ENCODE measurements at places on chromosomes 3 and 15.

GRCh38 chr3:87186608-87187159 lies 40.4 kb upstream of the CHMP2B start:
- DNase-seq: no peak

GRCh38 chr3:50157827-50158529 lies 2.9 kb downstream of the SEMA3F start:
- no peak for DNase-seq

- DNase-seq: no peak
Observed at GRCh38 chr3:101084404-101084803, 91.2 kb upstream of the ABI3BP start.

- no peak for DNase-seq
Observed at GRCh38 chr3:187810021-187810446, 64.8 kb upstream of the BCL6 start.

GRCh38 chr3:41697702-41698101 lies 264.2 kb downstream of the ULK4 start:
- DNase-seq: no peak

DNA sequence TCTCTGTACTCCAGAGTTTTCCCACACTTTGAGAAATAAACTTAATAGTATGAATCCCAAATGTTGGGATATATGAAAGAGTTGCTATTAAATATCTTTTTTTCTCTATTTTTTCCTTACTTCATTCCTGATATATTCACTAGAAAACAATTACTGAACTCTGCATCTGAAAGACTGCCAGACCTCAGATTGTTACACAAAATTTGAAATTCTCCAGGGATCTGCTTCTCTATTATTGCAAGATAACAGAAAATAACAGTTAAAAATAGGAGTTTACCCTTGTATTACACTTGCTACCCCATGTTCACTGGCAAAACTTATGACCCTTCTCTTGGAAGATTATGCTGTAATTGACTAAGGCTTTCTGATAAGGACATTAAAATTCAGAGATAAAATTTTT lies 11.7 kb upstream of the P3H2 start:
- no peak for DNase-seq

DNA sequence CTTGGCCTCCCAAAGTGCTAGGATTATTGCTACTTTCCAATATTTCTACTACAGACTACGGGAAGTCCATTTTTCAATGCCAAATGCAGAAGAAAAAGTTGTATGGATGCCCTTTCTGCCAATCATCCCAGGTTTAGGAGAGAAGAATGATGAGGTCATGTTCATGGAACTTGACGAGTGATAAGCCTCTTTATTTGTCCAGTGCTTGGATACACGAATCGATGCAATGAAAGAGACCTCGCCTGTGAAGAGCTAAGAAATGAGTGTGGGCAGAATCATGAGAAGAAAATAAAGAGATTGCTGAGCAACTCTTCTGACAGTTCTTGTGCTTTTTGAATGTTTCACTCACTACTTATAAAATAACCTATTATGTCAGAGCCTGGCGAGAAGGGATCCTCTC lies 996 bp upstream of the SLC28A1 start:
- DNase-seq: no peak

GRCh38 chr3:193665370-193665989 lies 72.5 kb downstream of the OPA1 start:
- peak; percentile 47 for DNase-seq

DNA sequence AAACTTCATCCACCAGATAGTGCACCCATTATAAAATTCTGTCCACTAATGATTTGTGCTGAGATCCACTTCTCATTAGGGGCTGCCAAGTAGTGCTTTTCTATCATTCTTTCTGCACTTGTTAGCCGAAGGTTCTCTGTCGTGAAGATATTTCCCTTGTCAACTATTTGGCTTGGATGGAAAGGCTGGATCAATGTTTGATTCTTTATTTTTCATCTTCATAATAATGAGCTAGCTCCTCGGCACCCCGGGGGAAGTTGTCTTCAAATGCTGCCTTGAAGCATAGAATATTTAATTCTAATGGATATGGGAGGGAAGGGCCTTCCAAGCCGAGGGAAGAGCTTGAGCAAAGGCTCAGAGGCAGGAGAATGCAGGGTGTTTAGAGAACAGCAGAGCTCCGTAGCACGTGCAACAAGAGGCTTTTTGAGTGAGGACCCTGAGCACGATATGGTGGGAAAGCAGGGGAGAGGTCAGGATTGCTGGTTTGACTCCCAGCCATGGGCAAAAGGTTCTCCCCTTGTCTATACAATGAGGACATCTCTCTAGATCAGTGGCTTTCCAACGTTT lies 16.3 kb upstream of the MUC20 start:
- no peak for DNase-seq

DNA sequence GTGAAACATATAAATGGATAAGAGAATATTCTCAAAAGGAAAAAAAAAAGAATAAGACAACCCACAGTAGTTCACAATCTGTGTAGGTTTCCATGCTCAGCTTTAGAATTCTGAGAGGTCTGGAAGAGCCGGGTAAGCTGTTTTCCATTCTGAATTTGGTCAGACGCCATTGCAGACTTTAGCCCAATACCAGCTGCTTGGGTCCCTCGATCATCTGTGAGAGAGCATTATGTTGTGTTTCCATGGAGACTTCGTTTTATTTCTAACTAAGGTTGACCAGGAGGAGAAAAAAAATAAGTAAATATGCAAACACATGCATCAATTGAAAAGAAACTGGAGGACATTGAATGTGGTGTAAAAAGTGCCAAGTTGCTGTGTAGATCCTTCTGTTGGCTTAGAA lies 25.5 kb downstream of the KCNAB1 start:
- no peak for DNase-seq

DNA sequence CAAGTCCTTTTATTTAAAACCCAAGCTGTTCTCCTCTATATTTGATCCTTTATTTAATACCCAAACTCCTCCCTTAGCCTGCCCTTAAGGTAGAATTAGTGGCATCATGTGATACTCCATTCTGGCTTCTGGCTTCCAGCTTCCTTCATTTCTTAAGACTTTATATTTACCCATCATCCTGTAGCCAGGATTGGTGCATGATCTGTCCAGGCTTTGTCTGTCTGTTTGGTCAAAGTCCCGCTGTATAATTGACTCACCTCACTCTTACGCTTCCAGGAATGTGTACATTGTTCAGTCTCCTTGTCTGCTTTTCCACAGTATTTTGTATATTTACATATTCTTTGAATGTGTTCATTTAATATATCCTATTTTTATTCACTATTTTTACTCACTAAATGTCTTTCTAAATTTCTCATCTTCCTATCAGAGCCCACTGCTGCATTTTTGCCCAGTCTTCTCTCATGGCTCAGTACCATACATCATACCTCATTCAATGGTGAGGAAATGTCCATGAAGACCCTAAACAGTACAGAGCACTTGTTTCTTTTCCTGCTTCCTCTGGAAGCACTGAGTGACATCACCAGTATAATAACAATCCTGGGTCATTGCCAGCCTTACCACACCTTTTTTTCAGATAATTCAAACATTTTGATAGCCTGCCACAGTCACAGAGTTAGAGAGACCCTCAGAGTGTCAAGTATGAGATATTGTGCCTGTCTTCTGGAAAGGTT lies 31.5 kb downstream of the TMEM108 start:
- no peak for DNase-seq

- DNase-seq: no peak
Observed at GRCh38 chr3:55164876-55165275, 237.0 kb upstream of the LRTM1 start.

GRCh38 chr15:38874464-38874863 lies 309.9 kb upstream of the RASGRP1 start:
- no peak for DNase-seq

- no peak for DNase-seq
Observed at GRCh38 chr3:123853686-123854372, 30.3 kb downstream of the MYLK start.

DNA sequence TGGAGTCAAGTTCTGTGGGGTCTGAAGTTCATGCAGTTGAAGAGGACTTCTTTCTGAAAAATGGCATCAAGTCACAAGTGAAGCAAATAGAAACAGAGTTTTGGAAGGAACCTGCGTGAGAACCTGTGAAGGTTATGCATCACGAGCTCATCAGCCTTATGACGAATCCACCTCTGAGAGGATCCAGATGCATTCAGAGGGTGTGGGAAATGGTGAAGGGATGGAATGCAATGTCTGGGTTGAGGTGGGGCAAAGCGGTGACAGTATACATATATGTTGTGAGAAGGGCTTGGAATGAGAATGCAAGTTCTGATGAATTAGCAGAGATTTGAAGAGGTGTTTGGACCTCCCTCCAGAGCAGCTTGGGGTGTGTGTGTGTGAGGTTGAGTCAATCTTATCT lies 382.1 kb upstream of the TBL1XR1 start:
- no peak for DNase-seq

GRCh38 chr15:38024293-38025091 lies 90.1 kb downstream of the TMCO5A start:
- no peak for DNase-seq

GRCh38 chr3:78494851-78495250 lies 1272.9 kb downstream of the ROBO1 start:
- no peak for DNase-seq

- no peak for DNase-seq
Observed at GRCh38 chr3:54900838-54901591, 26.8 kb downstream of the LRTM1 start.

DNA sequence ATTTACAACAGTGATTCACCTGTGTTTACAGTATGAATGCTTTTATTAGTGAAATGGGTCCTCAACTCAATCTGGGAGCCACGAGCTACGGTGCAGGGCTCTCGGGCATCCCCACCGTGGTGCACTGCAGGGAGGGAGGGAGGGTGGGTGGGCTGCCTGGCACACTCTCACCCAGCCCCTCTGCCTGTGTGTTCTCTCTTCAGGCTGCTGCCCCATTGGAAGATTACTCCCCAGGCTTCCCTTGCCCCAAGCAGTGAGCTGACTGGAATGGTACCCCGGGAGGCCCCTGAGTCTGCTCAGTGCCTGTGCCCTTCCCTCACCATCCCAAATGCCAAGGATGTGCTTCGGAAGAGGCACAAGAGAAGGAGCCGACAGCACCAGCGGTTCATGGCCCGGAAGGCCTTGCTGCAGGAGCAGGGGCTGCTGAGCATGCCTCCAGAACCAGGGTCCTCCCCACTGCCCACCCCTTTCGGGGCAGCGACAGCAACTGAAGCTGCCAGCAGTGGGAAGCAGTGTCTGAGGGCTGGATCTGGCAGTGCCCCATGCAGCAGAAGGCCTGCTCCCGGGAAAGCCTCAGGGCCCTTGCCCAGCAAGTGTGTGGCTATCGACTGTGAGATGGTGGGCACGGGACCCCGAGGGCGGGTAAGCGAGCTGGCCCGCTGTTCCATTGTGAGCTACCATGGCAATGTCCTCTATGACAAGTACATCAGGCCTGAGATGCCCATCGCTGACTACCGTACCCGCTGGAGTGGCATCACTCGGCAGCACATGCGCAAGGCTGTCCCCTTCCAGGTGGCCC lies 5.0 kb downstream of the AEN start:
- DNase-seq: no peak

DNA sequence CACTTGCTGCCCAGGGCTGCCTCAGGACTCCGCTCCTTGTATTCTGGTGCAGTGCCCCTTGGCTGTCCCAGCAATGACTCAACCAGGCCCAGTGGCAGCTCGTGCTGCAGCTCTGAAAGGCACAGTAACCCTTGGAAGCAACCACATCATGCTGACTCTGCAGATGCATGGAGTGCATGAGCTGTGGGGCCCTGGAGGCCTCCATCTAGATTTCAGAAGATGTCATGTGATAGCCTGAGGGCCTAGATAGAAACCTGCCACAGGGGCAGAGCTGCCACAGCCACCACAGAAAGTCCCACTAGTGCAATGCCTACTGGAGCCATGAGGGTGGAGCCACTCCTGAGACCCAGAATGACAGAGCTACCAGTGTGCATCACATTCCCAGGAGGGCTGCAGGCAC lies 117.1 kb upstream of the SMAD3 start:
- DNase-seq: peak; percentile 19

DNA sequence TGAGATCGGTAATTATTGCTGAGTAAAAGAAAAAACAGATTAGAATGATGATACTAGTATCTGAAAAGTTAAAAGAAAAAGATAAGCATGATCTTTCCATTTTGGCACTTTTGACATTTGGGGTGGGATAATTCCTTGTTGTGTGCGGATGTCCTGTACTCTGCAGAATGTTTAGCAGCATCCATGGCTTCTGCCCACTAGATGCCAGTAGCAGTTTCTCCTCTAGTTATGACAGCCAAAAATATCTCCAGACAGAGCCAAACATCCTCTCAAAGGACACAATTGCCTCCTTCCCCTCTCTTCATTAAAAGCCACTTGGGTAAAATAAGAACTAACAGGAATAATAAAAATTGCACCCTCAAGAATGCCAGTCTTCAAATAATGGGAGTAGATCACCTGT lies 468.8 kb upstream of the GRM7 start:
- no peak for DNase-seq

DNA sequence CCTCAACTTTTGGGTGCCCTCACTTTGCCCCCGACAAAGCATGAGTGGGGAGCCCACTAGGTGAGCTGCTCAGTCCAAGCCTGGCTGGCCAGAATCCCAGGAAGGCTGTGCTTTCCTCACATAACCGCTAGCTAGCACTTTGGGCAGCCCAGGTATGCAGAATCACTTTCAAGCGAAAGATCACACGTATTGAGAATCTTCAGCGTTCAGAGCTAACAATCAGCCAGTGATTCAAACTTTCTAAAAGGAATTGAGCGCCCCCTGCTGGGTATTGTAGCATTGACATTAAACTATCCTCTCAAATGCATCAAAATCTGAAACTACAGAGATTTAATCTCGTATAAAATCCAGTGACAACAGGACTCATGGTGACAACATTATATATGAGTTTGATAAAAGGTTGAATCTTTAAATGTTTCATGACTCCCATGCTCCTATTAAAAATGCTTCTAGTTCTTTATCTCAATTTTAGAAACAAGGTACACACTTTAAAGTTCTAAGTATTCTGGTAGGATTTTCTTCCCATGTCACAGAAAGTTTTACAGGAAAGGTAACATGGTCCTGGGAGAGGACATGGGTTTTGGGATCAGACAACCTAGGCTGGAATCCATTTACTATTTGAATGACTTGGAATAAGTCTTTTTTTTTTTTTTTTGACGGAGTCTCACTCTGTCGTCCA lies 11.8 kb downstream of the ANAPC13 start:
- peak; percentile 72 for DNase-seq

DNA sequence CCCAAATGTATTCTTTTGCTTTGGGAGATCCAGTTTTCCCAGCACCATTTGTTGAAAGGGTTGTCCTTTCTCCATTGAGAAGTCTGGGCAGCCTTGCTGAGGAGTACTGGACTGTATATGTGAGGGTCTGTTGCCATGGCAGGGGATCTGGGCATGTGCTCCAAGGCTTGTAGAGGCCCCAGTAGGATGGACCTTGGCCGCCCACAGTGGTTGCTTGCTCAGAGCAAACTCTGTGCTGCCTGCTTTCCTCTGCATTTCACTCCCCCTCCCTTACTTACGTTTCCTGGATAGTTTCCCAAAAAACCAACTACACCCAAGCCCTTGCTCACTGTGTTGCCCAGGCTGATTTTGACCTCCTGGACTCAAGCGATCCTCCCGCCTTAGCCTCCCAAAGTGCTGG lies 97.2 kb upstream of the PRR23E start:
- DNase-seq: no peak

DNA sequence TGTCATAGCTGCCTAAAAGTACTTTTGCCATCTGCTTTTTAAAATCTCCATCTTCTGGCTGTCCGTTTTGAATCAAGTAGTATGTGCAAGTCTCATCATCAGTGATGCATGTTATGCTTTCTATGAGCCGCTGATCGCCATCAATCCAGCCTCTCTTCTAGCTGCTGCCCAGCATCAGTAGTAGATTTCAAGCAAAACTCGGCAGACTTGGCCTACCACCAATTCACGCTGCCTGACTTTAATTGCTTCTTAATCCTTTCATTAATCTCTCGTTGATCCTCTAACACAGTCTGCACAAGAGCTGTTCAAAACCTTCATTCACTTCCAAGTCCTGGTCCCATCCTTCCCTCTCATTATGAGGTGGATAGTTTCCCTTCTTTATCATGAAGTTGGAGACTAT lies 104.9 kb downstream of the NSUN3 start:
- no peak for DNase-seq
